ENCODE measurements at places on chromosomes 4 and X. TPM values are rescaled to one million over a fixed set of nuclear protein-coding genes. Genes with fewer than 3 reads are reported as not detected.

C4orf36 gene
- 1.6 TPM for total RNA-seq

ATP8A1 gene
- 0.01 TPM for total RNA-seq

MEPE gene
- not detected for total RNA-seq

SOWAHD gene
- total RNA-seq, result 0.12 TPM

UGT8 gene
- 0.14 TPM for total RNA-seq

RASSF6 gene
- 0.66 TPM for total RNA-seq

CFAP47 gene
- total RNA-seq, result not detected

BTC gene
- 0.91 TPM for total RNA-seq

DKK2 gene
- total RNA-seq, result not detected

AKAP4 gene
- 0.14 TPM for total RNA-seq

CNGA1 gene
- total RNA-seq, result not detected

OTC gene
- total RNA-seq, result not detected

ASB12 gene
- not detected for total RNA-seq

ARSD gene
- 15.7 TPM for total RNA-seq

CACNA1F gene
- not detected for total RNA-seq

SPANXA1 gene
- 0.24 TPM for total RNA-seq

TRPC5OS gene
- total RNA-seq, result not detected

ARX gene
- total RNA-seq, result 0.25 TPM

PF4V1 gene
- not detected for total RNA-seq

KCNE5 gene
- total RNA-seq, result 0.14 TPM

ANOS1 gene
- total RNA-seq, result 0.04 TPM

GPR119 gene
- total RNA-seq, result not detected

HERC6 gene
- total RNA-seq, result 2.5 TPM

RAB40A gene
- total RNA-seq, result 0.10 TPM

SSX4 gene
- not detected for total RNA-seq

PRDM8 gene
- total RNA-seq, result 0.13 TPM

CSAG2 gene
- total RNA-seq, result not detected

CLTRN gene
- 0.96 TPM for total RNA-seq

USP17L13 gene
- total RNA-seq, result not detected

PAGE5 gene
- not detected for total RNA-seq

HMGB2 gene
- total RNA-seq, result 120 TPM

GYPE gene
- total RNA-seq, result not detected

KLKB1 gene
- not detected for total RNA-seq

TAF7L gene
- 0.08 TPM for total RNA-seq

XK gene
- 0.45 TPM for total RNA-seq

RAB33A gene
- 0.13 TPM for total RNA-seq

ENPEP gene
- 0.06 TPM for total RNA-seq

PITX2 gene
- 0.63 TPM for total RNA-seq

CT45A3 gene
- total RNA-seq, result 0.29 TPM

FAAH2 gene
- 0.54 TPM for total RNA-seq

ARR3 gene
- total RNA-seq, result not detected

TMSB15A gene
- total RNA-seq, result 0.81 TPM

GIMD1 gene
- not detected for total RNA-seq

Data from A549 treated with AZD2906 at 1 μM for 4 hours (cell line).